Activated CD4-positive, alpha-beta T cell treated with anti-CD3 and anti-CD28 coated beads for 24 hours (primary cell): ENCODE measurements at places on chromosomes 11 and 22.

- DNase-seq, result no peak
Observed at GRCh38 chr11:33461369-33462125, 204.4 kb downstream of the HIPK3 start.

- no peak for DNase-seq
Observed at GRCh38 chr11:64879244-64879900, 951 bp upstream of the EHD1 start.

DNA sequence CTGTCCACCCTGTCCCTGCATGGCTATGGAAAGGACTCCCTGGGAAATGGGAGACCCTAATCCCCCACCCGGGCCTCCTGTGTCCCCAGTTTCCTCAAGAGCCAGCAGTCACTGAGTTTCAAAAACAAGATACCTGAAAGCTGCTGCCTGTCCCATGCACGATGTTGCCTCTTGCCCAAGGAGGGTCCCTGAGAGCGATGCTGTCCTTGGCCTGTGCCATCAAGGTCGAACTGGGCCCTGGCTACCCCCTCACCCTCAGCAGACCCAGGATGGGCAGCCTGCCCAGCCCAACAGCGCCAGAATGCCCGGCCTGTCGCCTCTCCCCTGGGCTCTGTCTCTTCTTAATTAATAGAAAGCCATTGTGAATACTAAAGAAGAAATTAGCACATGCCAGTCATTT is 104.5 kb upstream of the LMO1 start:
- DNase-seq, result no peak

GRCh38 chr11:69101115-69101791 is 52.5 kb downstream of the TPCN2 start:
- peak; percentile 75 for DNase-seq

DNA sequence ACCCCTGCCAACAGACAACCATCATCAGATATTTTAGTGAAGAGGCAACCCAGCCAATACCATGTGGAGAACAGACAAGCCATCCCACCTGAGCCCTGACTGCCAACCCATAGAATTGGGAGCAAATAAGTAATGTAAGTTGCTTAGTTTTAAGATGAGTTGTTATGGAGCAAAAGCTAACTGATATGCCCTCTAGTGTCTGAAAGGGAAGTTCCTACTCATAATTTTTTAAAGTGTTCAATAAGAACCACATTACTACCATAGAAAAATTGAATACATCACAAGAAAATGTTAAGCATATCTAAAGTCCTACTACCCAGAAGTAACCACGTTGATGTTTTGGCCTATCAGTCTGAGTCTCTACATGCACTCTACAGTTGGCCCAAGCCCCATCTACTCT is 50.8 kb upstream of the SLC36A4 start:
- DNase-seq, result no peak

DNA sequence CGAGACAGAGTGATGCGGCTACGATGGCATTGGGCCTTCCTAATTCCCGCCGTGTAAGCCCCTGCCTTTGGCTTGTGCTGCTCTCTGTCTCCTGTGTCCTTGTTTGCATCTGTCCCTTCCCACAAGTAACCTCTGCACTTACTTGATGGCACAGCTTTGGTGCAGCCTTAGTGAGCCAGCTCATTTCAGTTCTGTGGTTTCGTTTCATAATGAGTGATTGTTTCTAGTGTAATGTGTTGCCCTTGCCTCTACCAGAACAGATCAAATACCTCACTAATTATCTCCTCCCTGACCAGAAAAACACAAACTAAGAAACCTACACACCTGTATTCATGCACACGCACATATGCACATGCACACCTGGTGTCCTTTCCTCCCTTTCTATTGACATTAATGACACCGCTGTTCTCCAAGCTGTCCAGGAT is 58.8 kb downstream of the GRK3 start:
- DNase-seq, result no peak

GRCh38 chr11:23022854-23023253 is 162.6 kb upstream of the CCDC179 start:
- no peak for DNase-seq

DNA sequence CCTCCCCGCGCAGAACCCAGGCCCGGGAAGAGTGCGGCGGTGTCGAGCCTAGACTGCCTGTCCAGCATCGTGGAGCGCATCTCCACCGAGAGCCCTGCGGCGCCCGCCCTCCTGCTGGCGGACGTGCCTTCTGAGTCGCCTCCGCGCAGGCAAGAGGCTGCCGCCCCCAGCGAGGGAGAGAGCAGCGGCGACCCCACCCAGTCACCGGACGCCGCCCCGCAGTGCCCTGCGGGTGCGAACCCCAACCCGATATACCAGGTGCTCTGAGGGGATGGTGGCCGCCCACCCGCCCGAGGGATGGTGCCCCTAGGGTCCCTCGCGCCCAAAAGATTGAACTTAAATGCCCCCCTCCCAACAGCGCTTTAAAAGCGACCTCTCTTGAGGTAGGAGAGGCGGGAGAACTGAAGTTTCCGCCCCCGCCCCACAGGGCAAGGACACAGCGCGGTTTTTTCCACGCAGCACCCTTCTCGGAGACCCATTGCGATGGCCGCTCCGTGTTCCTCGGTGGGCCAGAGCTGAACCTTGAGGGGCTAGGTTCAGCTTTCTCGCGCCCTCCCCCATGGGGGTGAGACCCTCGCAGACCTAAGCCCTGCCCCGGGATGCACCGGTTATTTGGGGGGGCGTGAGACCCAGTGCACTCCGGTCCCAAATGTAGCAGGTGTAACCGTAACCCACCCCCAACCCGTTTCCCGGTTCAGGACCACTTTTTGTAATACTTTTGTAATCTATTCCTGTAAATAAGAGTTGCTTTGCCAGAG is 2.0 kb downstream of the MYOD1 start:
- DNase-seq, result no peak

DNA sequence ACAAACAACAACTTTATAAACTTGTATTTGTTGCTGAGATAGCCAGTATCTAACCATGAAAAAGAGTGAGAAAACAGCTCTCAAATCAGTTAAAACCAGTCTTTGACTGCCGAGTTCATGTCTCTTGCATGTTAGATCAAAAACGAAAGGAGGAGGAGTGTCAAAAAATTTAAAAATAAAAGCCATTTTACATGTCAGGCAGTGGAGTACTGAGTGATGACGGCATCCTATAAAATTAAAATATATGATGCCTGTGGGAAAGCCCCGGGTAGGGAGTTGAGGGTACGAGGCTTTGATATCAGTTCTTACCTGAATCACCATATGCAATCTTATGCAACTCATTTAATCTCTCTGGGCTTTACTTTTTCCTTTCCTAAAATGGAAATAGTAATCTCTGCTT is 117.3 kb downstream of the ETS1 start:
- DNase-seq, result no peak

DNA sequence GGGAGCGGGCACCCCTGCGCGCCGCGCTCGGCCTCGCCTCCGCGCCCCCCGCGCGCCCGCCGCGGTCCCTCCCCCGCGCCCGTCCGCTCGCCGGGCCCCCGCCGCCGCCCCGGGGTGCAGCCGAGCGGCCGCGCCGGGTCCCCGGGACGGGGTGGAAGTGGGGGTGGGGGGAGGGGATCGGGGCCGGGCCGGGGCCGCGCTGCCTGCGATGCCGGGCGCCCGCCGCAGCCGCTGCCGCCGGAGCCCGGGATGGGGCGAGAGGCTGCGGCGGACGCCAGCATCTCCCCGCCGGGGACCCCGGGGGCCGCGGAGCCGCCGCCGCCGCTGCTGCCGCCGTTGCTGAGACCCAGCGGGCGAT is 365 bp downstream of the MGAT3 start:
- no peak for DNase-seq

GRCh38 chr11:74135127-74135840 is 35.5 kb downstream of the C2CD3 start:
- no peak for DNase-seq

DNA sequence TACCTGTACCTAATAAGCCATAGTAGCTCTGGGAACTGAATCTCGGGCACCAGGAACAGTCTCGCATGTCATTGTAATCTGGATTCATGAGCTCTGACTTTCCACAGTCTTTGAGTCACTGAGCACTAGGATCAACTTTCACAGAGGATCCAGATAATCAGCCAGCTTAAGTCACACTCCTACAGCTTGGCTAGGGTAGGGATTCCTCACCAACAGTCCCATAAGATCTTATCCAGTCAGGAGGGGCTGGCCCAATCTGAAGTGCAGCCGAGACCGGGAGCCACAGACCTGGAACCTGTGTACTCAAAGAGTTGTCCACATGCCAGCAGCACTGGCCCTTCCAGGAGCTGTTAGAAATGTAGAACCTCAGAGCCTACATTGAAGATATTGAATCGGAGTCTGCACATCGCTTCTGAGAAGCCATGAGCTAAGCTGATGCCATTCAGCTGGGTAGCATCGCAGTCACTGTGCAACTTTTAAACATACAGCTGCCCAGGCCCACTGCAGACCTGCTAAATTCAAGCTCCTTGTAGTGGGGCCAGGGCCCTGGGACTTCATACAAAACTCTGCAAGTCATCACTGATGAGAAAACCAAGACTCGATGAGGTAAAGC is 538.8 kb upstream of the B3GAT1 start:
- DNase-seq, result no peak

- no peak for DNase-seq
Observed at GRCh38 chr22:49400941-49401598, 426.6 kb downstream of the BRD1 start.

- no peak for DNase-seq
Observed at GRCh38 chr11:106031202-106031810, 9.3 kb upstream of the MSANTD4 start.

DNA sequence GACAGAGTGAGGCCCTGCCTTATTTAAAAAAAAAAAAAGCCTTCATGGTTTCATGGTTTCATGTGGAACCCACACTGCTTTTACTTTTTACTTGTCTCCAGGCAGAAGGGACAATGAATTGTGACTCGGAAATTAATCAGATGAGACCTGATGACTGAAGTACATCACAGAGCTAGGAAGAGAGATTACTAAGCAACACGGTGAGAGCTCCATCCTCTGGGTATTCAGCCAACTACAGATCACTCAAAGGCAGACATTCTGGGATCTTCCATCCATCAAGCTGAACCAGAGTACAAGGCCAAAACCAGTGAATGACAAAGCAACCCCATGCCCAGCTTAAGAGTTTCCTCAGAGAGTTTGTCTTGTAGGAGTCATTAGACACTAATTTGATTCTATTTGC is 433.2 kb downstream of the SOX6 start:
- DNase-seq, result no peak

GRCh38 chr11:116976941-116977570 is 121.2 kb downstream of the SIK3 start:
- no peak for DNase-seq

- no peak for DNase-seq
Observed at GRCh38 chr11:128246364-128246801, 341.0 kb downstream of the ETS1 start.

GRCh38 chr22:48432781-48433518 is 1394.7 kb downstream of the BRD1 start:
- no peak for DNase-seq

GRCh38 chr11:74195828-74196227 is 24.7 kb downstream of the PPME1 start:
- DNase-seq, result no peak

DNA sequence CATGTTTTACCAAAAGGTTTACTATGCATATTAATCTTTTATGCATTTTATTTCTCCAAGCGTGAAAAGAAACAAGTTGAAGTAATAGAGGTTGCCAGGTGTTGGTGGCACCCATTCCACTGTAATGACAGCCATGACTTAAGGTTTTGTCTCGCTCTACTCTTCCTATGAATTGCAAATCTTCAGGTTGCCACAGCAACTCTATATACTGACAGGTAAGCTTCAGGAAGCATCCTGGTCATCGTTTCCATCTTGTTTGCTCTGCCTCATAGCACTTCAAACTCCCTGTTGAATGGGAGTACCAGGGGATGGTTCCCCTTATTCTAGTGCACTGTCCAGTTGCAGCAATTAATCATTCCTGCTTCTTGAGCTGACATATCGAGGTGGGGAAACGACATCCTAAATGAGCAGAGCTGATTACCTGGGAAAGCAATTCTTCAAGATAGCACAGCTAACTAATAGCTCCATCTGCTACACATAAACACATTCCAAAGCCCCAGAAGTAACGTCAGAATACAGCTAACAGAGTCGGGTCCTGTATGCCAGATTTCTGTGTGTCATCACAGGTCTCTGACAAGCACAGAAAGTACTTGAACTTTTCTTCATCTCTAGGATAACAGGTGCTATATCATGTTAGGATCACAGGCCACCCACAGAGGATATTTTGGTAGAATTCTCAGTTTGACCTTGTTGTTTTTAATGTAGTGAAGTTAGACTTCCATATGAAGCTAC is 80.3 kb downstream of the CADM1 start:
- DNase-seq, result no peak

DNA sequence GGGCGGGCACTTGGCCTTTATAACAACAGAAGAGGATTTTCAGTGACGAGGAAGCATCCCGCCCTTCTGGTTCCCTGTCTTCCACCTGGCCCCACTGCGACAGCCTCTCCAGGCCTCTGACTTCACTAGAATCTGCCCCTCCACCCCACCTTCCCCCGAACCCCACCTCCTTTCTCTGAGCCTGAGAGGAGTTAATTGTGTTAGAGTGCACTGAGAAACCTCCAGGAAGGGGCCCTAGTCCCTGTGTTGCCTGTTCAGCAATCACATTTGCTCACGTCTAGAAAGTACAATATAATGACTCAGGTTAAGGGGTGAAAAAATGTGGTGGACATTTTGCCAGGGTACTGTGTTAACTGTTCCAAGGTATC is 38.8 kb downstream of the PTPRJ start:
- no peak for DNase-seq

GRCh38 chr11:95072948-95073347 is 6.2 kb downstream of the SRSF8 start:
- DNase-seq, result no peak

DNA sequence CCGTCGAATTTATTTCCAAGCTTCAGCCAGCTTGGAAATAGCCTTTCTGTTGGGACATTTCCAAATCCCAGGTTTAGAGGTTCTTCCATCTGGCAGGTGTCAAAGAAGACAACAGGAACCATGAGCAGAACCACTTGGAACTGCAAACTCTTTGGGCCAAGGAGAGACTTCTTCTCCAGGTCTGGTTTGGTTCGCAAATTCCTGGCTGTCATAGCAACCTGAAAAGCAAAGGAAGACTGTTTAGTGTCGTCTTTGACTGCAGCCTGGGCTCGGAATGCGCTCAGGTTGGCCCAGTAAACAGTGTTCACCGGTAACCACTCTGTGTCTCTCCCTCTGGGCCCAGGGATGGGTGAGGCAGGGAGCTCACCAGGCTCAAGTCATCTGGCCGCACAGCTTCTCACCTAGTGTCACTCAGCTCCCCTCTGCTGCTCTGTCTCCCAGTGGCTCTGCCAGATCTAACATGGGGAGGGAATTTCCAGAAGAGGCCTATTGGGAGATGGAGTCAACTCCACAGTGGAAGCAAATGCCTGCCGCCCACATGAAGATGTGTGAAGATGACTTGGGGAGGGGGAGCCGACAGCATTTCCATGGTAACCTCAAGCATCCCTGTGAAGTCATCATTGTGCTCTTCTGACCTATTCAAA is 11.9 kb upstream of the CLMP start:
- no peak for DNase-seq

DNA sequence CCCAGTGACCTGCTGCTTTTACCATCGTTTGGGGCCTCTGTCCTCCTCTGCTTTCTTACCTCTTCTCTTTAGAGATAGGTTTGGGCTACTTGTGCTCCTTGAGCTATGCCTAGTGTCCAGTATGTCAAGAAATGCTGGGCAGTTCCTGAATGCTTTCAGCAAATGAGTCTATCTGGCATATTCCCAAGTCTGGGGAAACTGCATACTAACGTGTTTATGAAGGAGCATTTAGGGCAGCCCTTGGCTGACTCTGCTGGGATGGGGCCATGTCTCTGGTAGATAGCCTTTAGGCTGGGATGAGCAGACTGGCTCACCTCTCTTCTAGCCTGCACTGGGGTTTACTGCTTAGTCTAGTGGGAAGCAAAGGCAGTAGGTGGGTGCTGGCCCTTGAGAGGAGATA is 43.7 kb upstream of the SUSD2 start:
- no peak for DNase-seq
